Activated CD4-positive, alpha-beta memory T cell treated with anti-CD3 and anti-CD28 coated beads for 36 hours (primary cell): ENCODE measurements at places on chromosomes 16 and 17. TPM values are rescaled to one million over a fixed set of nuclear protein-coding genes. Genes with fewer than 3 reads are reported as not detected.

Gene DYNLRB2
- not detected for total RNA-seq

Gene IL34
- total RNA-seq = not detected

Gene STH
- total RNA-seq = not detected

Gene HOXB9
- 1.5 TPM for total RNA-seq

Gene FBXW10
- total RNA-seq = not detected

Gene SEPTIN12
- not detected for total RNA-seq

Gene SLFN12L
- total RNA-seq = 34.5 TPM

Gene HOXB8
- not detected for total RNA-seq

Gene SNX20
- 56.9 TPM for total RNA-seq

Gene TBX21
- total RNA-seq = 58.2 TPM

Gene MTSS2
- 0.29 TPM for total RNA-seq

Gene ASPA
- total RNA-seq = not detected

Gene GUCY2D
- not detected for total RNA-seq

Gene LCAT
- 10.1 TPM for total RNA-seq

Gene ITGB4
- total RNA-seq = 0.67 TPM

Gene C17orf78
- total RNA-seq = not detected

Gene PIK3R6
- total RNA-seq = 0.63 TPM

Gene FAM20A
- not detected for total RNA-seq

Gene KRT32
- total RNA-seq = not detected

Gene RASL10B
- 0.73 TPM for total RNA-seq

Gene KIF2B
- total RNA-seq = not detected

Gene IKZF3
- 51.2 TPM for total RNA-seq

Gene CNGB1
- not detected for total RNA-seq

Gene GRN
- total RNA-seq = 59.7 TPM

Gene CD300H
- not detected for total RNA-seq

Gene OR1F1
- not detected for total RNA-seq

Gene CDH5
- total RNA-seq = not detected

Gene AATK
- total RNA-seq = 0.78 TPM

Gene NEK8
- total RNA-seq = 3.4 TPM
